Endothelial cell of umbilical vein (primary cell): ENCODE measurements at places on chromosomes 5 and 9. TPM values are rescaled to one million over a fixed set of nuclear protein-coding genes. Genes with fewer than 3 reads are reported as not detected.
A peak's percentile ranks its signal among the peaks of the same experiment; 100 is the strongest.

Gene TLX3
- not detected in 2 replicates for total RNA-seq

Gene MSMP
- 18.8 and 25.6 TPM in 2 replicates for total RNA-seq

Gene FAM78A
- 26.6 and 34.0 TPM in 2 replicates for total RNA-seq

Gene CAMK2A
- total RNA-seq: not detected in 2 replicates

Gene UGCG
- total RNA-seq: 29.9 and 38.5 TPM in 2 replicates

Gene TMEM232
- 0.37 and 0.38 TPM in 2 replicates for total RNA-seq

Gene CCDC183
- 0.37 TPM in 1 of 2 replicates, not detected in the other for total RNA-seq

Gene LYRM7
- 5.5 and 7.5 TPM in 2 replicates for total RNA-seq

Gene MYO10
- total RNA-seq: 144 and 148 TPM in 2 replicates

Gene PLPP7
- 0.83 and 2.1 TPM in 2 replicates for total RNA-seq

DNA sequence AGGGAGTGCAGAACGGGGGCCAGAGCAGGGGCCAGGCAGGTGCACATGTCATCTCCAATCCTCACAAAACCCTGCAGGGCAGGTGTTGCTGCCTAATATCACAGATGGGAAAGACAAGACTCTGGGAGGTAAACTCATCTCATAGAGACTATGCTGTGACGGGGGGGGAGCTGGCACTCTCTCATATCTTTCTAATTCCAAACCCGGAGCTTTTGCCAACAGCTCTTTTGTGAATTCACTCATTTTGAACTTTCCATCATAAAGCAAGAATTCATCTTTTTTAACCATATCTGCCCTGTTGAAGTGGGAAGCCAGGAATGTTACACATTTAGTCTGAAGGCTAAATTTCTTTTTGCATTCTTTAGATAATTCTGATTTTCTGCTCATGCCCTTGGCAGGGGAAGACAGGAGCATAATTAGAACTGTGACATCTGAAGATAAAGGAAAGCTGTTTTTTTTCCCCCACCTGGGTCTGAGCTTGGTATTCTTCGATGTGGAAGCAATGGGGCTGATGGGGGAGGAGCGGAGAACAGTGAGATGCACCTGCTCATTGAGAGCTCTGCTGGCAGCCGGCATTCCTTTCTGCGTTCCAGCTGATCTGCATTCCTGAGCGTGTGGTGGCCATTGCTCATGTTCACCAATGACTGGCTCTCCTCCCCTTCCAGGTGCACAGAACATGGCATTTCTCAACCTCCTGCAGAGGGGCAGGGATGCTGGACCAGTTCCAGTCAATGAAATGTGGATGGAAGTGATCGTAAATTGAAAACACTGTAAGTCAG is 159.2 kb downstream of the NSG2 start:
- H3K27ac ChIP-seq: no peak overlapping the region
- no peak for DNase-seq
- H3K36me3 ChIP-seq: no peaks in the 10 kb centered on the region
- H3K4me1 ChIP-seq: no peaks in the 10 kb centered on the region
- no peaks in the 10 kb centered on the region for H3K27me3 ChIP-seq

DNA sequence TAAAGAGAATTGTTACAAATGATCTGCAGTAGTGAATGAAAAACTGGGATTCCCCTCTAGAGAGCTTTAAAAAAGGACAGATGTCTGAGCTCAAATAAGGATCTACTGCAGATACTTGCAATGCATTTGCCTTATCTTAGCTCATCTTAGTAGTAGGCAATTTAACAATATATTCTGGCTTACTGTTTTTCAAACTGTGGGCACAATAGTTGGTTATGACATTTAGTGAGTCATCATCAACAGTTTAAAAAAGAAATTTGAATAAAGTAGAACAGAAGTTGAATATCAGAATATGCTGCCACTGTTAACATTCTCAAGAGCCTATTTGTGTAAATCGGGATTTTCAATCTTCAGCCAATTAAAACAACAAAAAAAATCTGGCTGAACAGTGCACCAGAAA is 6.7 kb upstream of the CAST start:
- peaks cover 15% of the 10 kb centered on the region for H3K4me1 ChIP-seq
- DNase-seq: peak; percentile 26
- no peak overlapping the region for H3K27ac ChIP-seq
- no peak overlapping the region for H3K4me3 ChIP-seq
- H3K36me3 ChIP-seq: no peaks in the 10 kb centered on the region
- H3K27me3 ChIP-seq: no peaks in the 10 kb centered on the region

DNA sequence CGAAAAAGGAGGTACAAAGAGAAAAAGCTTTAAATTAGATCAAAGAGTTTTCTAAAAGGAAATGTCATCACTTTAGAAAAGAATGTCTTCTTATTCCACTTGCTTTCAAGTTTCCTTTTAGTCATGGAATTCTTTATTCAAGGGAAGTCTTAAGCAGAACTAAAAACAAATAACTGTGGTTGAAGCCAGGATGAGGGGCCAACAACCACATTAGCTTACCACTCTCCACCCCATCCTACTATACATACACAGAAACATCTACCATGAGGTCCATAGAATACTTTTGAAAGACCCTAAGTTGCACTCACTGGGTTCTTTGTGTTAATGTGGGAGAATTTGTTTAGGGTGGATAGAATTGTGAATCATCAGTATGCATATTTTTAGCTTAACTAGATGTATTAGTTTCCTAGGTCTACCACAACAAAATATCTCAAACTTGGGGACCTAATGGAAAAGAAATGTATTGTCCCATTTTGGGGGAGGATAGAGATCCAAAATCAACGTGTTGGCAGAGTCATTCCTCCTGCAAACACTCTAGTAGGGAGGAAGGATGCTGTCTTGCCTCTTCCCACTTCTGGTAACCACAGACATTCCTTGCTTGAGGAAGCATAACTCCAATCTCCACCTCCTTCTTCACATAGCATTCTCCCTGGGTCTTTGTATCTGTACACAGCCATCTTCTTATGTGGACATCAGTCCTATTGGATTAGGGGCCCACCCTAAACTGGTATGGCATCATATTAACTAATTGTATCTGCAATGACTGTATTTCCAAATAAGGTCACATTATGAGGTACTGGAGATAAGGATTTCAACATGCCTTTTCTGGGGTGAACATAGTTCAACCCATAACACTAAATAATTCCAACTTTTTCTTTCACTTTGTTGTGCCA is 239.4 kb downstream of the LURAP1L start:
- DNase-seq: peak; percentile 69
- no peaks in the 10 kb centered on the region for H3K4me1 ChIP-seq
- no peaks in the 10 kb centered on the region for H3K36me3 ChIP-seq
- H3K27ac ChIP-seq: no peak overlapping the region
- H3K4me3 ChIP-seq: no peak overlapping the region

GRCh38 chr9:74773886-74774479 is 113.7 kb downstream of the TRPM6 start:
- peaks cover 3% of the 10 kb centered on the region for H3K27me3 ChIP-seq
- no peaks in the 10 kb centered on the region for H3K36me3 ChIP-seq
- peak; percentile 76 for DNase-seq
- H3K27ac ChIP-seq: no peak overlapping the region
- no peaks in the 10 kb centered on the region for H3K4me1 ChIP-seq

DNA sequence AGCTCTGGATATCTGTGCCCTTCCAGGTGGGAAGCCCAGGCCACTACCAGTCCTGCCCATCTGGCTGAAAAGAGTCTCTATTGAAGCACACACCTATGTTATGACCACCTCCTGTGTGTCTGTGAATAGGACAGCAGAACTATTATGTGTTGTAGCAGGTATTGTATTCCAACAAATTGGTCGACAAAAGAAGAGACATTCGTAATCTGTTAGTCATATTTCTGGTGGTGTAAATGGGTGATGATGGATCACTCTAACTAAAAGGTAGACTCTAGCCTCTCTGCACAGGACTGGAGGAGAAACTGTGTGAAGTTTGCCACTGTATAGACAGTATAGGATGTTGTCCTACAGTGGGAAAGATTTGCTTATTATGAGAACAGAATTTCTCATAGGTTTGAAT is 416.1 kb downstream of the TMEM38B start:
- no peak overlapping the region for H3K4me3 ChIP-seq
- no peaks in the 10 kb centered on the region for H3K4me1 ChIP-seq
- no peak overlapping the region for H3K27ac ChIP-seq
- H3K36me3 ChIP-seq: no peaks in the 10 kb centered on the region

GRCh38 chr5:58497386-58497785 is 6.2 kb downstream of the GAPT start:
- no peaks in the 10 kb centered on the region for H3K36me3 ChIP-seq
- H3K4me1 ChIP-seq: no peaks in the 10 kb centered on the region

GRCh38 chr9:122948313-122948712 is 7.5 kb downstream of the RABGAP1 start:
- H3K27me3 ChIP-seq: no peaks in the 10 kb centered on the region
- no peak overlapping the region for H3K27ac ChIP-seq
- DNase-seq: no peak
- H3K36me3 ChIP-seq: no peaks in the 10 kb centered on the region
- H3K4me1 ChIP-seq: peaks cover 14% of the 10 kb centered on the region
- no peak overlapping the region for H3K4me3 ChIP-seq

GRCh38 chr9:35834260-35835215 is 5.5 kb downstream of the TMEM8B start:
- no peak overlapping the region for H3K4me3 ChIP-seq
- DNase-seq: no peak
- peaks cover 3% of the 10 kb centered on the region for H3K4me1 ChIP-seq
- peaks cover 7% of the 10 kb centered on the region for H3K27me3 ChIP-seq

- H3K27me3 ChIP-seq: no peaks in the 10 kb centered on the region
- no peak overlapping the region for H3K4me3 ChIP-seq
- H3K4me1 ChIP-seq: no peaks in the 10 kb centered on the region
- H3K36me3 ChIP-seq: peaks cover 16% of the 10 kb centered on the region
- H3K27ac ChIP-seq: no peak overlapping the region
These were observed 64.7 kb downstream of the ERMP1 start for GRCh38 chr9:5767968-5768932.

- peaks cover 4% of the 10 kb centered on the region for H3K27me3 ChIP-seq
- no peak for DNase-seq
- H3K36me3 ChIP-seq: no peaks in the 10 kb centered on the region
These were observed 24.4 kb downstream of the FAM163B start for GRCh38 chr9:133584559-133585476.

DNA sequence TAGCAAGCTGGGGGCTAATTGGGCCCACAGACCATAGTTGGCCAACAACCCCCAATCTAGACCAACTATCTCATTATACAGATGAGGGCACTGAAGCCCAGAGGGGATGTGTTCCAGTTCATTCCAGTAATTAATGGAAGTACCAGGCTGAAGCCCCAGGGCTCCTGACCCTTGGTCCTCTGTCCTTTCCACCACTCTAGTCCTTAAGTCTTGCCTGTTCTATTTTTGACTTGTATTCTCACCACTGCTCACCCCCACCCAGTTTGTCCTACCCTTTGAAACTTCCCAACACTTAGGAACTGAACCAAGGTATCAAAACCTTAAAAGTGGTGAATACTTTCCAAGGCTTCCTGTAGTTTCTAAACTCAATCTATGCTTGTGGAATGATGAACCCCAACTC is 407.4 kb downstream of the ENC1 start:
- H3K4me1 ChIP-seq: no peaks in the 10 kb centered on the region
- no peak overlapping the region for H3K4me3 ChIP-seq
- no peaks in the 10 kb centered on the region for H3K36me3 ChIP-seq
- H3K27me3 ChIP-seq: no peaks in the 10 kb centered on the region
- no peak overlapping the region for H3K27ac ChIP-seq

DNA sequence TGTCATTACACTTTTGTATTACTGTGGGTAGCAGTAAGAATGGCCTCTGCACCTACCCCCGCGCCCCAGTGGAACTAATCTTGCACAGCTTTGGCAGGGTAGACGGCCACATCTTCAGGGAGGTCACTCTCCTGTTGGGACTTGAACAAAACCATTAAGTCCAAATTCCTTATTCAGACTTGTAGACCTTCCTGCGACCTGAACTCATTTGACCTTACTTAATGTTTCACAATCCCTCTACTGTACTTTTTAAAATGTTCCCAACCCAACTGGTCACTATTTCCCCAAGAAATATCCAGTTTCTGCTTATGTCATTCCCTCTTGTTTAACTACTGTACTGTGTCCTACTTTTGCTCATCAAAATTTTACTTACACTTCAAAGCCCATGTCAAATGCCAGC is 5.3 kb upstream of the FAM120AOS start:
- H3K27me3 ChIP-seq: no peaks in the 10 kb centered on the region
- DNase-seq: no peak
- H3K4me3 ChIP-seq: no peak overlapping the region

- H3K4me1 ChIP-seq: no peaks in the 10 kb centered on the region
- H3K27me3 ChIP-seq: no peaks in the 10 kb centered on the region
- no peak for DNase-seq
- no peak overlapping the region for H3K27ac ChIP-seq
These were observed 85.6 kb upstream of the SLC44A1 start for GRCh38 chr9:105158898-105159297.

DNA sequence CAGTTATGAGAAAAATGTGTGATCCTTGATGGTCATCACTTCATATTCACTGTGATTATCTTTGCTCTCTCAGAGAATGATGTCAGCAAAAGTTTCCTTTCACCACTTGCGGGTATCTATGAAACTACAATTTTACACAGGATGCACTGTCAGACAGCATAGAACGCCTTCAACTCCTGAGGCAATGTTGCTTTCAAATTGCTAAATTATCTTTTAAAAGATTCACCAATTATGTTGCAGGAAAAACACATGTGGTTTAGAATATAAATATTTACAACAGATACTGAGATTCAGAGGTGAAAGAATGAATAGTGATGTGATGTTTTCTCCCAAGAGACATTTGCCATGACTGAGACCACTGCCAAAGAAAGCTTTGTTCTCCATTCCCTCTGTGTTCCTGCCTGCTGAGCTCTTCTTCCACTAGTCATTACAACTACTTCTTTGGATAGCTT is 879.8 kb upstream of the DMAC1 start:
- H3K27ac ChIP-seq: no peak overlapping the region
- no peaks in the 10 kb centered on the region for H3K4me1 ChIP-seq
- H3K4me3 ChIP-seq: no peak overlapping the region
- DNase-seq: no peak

- no peak overlapping the region for H3K4me3 ChIP-seq
- H3K27ac ChIP-seq: no peak overlapping the region
- no peak for DNase-seq
These were observed 75.3 kb downstream of the PTBP3 start for GRCh38 chr9:112258106-112258505.

DNA sequence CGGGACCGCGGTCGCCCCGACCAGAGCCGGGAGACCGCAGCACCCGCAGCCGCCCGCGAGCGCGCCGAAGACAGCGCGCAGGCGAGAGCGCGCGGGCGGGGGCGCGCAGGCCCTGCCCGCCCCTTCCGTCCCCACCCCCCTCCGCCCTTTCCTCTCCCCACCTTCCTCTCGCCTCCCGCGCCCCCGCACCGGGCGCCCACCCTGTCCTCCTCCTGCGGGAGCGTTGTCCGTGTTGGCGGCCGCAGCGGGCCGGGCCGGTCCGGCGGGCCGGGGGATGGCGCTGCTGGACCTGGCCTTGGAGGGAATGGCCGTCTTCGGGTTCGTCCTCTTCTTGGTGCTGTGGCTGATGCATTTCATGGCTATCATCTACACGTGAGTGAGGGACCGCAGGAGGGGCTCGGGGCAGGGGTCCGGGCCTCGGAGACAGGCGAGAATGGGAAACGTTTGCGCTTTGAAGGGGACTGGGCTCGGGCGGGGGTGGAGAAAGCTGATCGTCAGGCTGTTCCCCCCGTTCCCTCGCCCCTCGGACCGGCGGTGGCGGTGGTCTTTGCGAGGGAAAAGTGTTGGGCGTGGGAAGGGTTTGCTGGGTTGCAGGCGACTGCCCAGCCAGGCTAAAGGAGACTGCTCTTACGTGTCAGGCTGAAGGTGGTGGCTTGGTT is 457 bp downstream of the UGCG start:
- peaks cover 29% of the 10 kb centered on the region for H3K4me1 ChIP-seq
- H3K27ac ChIP-seq: peak overlapping the region; percentile 82
- no peaks in the 10 kb centered on the region for H3K36me3 ChIP-seq
- peak; percentile 74 for DNase-seq
- peak overlapping the region; percentile 81 for H3K4me3 ChIP-seq
